Spinal cord (tissue), 10 donors: ENCODE measurements at places on chromosomes 1 and 21.

GRCh38 chr1:101043776-101044175 lies 18.2 kb upstream of the DPH5 start:
- no peak for DNase-seq

GRCh38 chr1:200369706-200370105 lies 40.1 kb downstream of the ZNF281 start:
- no peak for DNase-seq

DNA sequence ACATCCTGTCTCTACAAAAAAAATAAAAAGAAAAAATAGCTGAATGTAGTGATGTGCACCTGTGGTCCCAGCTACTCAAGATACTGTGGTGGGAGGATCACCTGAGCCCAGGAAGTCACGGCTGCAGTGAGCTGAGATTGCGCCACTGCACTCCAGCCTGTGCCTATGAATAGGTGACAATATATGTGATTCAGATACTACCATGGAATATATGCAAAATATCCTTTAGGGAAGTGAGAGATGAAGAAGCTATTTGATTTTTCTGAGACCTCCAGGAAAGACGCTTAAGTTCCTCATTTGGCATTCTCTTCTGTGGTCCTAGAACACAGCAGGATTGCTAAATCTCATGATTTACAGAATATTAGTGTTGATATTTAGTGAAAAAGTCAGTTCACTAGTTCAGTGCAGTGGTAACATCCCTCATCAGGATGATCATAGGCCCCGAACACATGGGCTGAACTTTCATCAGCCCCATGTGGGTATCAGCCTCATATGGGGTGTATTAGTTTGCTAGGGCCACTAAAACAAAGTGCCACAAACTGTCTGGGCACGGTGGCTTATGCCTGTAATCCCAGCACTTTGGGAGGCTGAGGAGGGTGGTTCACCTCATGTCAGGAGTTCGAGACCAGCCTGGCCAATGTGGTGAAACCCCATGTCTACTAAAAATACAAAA lies 6.0 kb upstream of the VASH2 start:
- DNase-seq: no peak

- no peak for DNase-seq
These were observed 79.3 kb upstream of the RGS2 start for GRCh38 chr1:192729500-192729899.

DNA sequence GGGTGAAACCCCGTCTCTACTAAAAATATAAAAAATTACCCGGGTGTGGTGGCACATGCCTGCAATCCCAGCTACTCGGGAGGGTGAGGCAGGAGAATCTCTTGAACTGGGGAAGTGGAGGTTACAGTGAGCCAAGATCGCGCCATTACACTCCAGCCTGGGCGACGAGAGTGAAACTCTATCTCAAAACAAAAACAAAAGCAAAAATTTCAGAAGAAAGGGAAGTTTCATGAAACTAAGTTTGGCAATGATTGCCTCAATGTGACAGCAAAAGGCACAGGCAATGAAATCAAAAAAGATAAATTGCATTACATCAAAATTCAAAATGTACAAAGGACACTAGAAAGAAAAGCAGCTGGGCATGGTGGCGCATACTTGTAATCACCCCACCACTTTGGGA lies 40.1 kb downstream of the BTF3L4 start:
- DNase-seq: no peak

GRCh38 chr21:38958940-38959691 lies 153.4 kb downstream of the ETS2 start:
- DNase-seq: no peak

DNA sequence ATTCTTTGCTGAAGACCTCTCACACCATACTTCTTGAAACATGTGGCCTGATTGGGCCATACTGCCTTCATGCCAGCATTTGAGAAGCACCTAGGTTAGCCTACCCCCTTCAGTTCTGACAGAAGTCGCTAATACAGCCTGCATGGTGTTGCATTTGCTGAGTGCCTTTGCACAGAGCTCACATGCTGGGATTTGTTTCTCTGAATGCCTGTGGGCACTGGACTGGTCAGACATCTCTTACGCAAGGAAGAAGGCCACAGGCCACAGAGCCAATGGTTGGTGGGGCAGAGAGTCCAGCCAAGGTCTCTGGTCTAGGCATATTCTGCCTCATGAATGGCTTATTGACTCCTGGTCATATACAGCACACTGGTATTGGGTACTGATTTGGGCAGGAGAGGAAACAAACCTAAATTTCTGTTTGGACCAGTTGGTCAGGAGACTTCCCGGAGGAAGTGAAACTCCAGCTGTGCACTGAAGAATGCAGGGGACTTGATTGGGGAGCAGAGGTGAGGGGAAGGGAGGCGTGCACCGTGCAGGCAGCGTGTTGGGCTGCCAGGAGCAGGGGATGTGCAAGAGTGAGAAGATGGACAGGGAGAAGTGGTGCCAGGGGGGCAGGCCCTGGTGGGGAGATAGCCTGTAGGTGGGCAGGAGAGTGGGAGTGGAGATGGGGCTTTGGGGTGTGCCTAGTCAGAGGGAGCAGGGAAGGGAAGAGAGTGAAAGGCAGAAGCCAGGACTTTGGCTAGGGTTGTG lies 18.1 kb downstream of the URB2 start:
- DNase-seq: no peak

DNA sequence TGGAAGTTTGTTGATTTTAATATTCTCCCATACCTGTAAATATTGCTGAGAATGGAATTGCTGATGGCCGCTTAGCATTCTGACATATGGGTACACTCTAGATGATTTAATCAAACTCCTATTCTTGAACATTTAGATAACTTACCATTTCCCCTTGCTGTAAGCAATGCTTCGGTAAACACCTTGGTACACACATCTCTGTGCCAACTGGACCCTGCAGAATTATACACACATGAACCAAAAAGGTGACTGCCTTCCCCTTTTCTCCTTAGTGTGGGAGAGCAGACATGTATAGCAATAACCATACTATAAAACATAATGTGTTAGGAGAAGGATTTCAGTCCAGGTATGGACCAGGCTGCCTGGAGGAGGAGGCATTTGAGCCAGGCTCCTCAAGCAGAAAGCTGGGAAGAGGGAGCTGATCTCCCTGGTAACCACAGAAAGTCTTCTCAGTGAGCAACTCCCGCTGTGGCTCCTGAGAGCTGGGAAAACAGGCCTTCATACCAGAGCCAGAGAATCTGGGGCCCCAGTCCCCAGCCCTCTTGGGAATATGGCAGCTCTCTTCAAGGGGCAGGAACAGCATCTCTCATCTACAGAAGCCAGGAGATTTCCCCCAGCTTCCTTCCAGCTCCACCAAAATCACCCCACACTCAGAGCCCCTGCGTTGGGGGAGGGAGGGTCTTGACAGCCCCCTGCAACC lies 33.9 kb upstream of the CSF1 start:
- DNase-seq: no peak

DNA sequence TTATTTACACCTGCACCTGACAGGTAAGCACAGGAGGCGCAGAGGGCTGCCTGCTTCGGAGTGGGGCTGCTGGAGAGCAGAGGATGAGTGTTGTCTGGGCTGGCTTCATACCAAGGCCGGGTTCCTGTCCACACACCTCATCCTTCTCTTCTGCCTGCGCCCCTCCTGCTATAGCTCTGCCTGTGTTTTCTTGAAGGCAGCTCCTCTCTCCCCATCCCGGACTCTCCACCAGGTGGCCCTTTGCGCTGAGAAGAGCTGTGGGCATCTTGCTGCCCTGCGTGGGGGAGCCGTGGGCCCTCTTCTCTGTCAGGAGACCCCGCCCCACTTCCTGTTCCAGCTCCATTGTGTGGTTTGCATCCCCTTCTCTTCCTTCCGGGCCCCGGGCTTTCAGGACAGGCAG lies 35.0 kb downstream of the ARHGEF10L start:
- DNase-seq: no peak

- DNase-seq: peak; percentile 85
These were observed at the start of gene CDC20 for GRCh38 chr1:43358746-43359693. Gene CDC20, plus strand, starts transcription at chr1:43358981. Its CDS starts 235 bp downstream, at chr1:43359216.

- DNase-seq: no peak
These were observed 16.8 kb downstream of the RIPK4 start for GRCh38 chr21:41750051-41750450.

GRCh38 chr1:240136402-240136801 lies 44.7 kb downstream of the FMN2 start:
- no peak for DNase-seq

GRCh38 chr1:113980110-113980509 lies 836 bp downstream of the OLFML3 start:
- no peak for DNase-seq

DNA sequence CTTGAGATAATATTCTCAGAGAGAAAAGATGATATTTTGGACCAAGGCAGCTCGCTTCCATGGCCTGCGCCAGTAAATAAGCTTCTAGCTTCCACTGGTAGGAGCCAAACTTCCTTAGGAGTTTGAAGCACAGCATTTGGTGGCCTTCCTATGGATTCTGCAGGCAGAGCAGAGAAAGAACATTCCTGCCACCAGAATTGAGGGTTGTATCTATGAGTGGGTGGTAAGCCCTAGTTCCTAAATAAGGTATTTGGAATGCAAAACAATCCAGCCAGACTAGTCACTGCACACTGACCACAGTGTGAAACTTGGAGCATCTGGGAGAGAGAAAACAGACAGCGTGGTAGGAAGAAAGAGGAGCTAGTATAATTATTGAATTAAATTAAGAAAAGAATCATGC lies 54.1 kb upstream of the BCAR3 start:
- DNase-seq: no peak

DNA sequence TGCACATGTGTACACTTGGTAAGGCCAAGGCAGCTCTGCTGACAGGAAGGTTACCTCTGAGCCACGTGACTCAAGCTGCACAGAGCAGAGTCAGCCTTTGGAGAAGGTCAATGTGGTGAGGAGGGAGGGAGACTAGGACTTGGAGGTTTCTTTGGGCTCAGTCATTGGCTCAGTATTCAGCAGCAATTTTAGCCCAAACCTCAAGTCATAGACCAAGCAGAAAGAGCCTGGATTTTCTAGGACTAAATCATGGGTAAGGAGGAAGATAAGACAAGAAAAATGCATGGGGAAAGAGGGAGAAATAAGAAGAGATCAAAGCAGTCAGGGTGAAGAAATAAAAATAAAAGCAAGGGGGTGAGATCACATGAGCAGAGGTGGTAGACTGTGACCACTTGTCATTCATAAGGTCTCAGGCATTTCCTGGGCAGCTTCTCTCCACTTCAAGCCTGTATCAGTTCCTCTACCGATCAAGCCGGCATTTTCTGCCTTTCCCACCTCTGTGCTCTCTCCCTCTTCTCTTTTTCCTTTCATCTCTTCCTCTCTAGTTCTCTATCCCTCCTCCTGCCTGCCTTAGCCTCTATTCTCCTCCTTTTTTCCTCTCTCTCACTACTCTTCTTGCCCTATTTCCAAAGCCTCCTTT lies 51.7 kb upstream of the DUSP10 start:
- no peak for DNase-seq

- DNase-seq: no peak
These were observed 29.1 kb downstream of the PRRX1 start for GRCh38 chr1:170692866-170693575.
